Progenitor cell of endocrine pancreas (in vitro differentiated cells): ENCODE measurements at places on chromosomes 16 and 17. TPM values are rescaled to one million over a fixed set of nuclear protein-coding genes. Genes with fewer than 3 reads are reported as not detected.

GRCh38 chr17:8946476-8946875 is 19.0 kb downstream of the PIK3R5 start:
- no peak for DNase-seq
- H3K27me3 ChIP-seq = peaks cover 33% of the 10 kb centered on the region
- no peaks in the 10 kb centered on the region for H3K36me3 ChIP-seq
- no peak overlapping the region for H3K4me3 ChIP-seq
- H3K27ac ChIP-seq = no peak overlapping the region

DNA sequence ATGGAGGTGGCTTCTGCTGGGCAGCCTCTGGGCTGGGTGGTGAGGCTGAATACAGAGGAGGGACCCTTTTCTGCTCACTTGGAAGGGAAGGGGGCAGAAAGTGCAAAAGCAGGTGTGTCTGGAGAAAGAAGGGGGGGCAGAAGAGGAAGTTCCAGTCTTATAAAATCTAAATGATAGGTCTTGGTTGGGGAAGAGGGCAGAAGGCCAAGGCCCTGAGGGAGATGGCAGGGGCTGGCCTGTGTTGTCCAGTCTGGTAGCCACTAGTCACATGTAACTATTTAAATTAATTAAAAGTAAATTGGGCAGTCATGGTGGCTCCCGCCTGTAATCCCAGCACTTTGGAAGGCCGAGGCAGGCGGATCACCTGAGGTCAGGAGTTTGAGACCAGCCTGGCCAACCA is 2.5 kb upstream of the CAMKK1 start:
- DNase-seq = no peak
- H3K4me1 ChIP-seq = peaks cover 6% of the 10 kb centered on the region
- no peaks in the 10 kb centered on the region for H3K36me3 ChIP-seq
- H3K27me3 ChIP-seq = peaks cover 27% of the 10 kb centered on the region
- H3K4me3 ChIP-seq = no peak overlapping the region

CCL4 gene
- not detected in 2 replicates for total RNA-seq

GRCh38 chr17:59234631-59235030 is 14.3 kb downstream of the GDPD1 start:
- H3K27me3 ChIP-seq = no peaks in the 10 kb centered on the region
- H3K27ac ChIP-seq = no peak overlapping the region
- DNase-seq = no peak
- no peaks in the 10 kb centered on the region for H3K36me3 ChIP-seq
- no peaks in the 10 kb centered on the region for H3K4me1 ChIP-seq
- no peak overlapping the region for H3K4me3 ChIP-seq

GRCh38 chr16:67105881-67106280 is 3.9 kb upstream of the PHAF1 start:
- H3K4me1 ChIP-seq = peaks cover 10% of the 10 kb centered on the region
- H3K27ac ChIP-seq = peak overlapping the region; percentile 25

- H3K27ac ChIP-seq = no peak overlapping the region
- H3K36me3 ChIP-seq = no peaks in the 10 kb centered on the region
- DNase-seq = no peak
- H3K4me1 ChIP-seq = peaks cover 11% of the 10 kb centered on the region
These were observed 246.6 kb upstream of the MAF start for GRCh38 chr16:79847101-79847500.

PERCC1 gene
- 7.1 and 7.6 TPM in 2 replicates for total RNA-seq

DNA sequence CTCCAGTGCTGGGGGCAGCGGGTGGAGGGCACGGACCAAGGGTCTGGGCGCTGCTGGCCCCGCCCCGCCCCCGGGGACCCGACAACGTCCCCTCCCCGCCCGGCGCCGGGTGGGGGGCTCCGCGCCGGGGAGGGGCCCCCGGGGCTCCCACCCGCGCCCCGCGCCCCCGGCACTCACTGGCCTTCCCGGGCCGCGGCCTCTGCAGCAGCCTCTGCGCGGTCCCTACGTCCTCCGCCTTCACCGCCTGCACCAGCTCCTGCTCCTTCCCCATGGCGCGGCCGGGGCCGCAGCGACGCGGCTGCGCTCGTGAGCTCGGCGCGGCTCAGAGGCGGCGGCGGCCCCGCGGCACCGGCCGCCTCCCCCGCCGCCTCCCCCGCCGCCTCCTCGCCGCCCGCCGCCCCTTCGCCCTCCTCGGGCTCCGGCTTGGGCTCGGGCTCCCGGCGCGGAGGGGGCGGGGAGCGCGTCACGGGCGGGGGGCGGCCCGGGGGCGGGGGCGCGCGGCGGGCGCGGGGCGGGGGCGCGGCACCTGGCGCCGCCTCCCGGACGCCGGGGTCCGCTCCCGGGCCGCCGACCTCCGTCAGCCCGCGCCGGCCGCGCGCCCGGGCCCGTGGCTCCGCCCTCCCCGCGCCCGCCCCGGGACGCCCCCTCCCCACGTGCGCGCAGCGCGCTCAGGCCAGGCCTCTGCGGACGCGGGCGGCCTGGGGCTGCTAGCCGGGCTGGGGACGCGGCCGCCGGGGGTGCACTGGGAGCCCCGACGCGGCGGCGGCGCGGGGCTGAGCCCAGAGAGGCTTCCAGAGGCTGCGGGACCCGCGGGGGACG is at the start of gene CASKIN1:
Gene CASKIN1 (minus strand): TSS at position 444 of the 819 bp plus-strand sequence. CDS start 173 bp downstream, at position 271.
- DNase-seq = no peak
- H3K27me3 ChIP-seq = peaks cover 35% of the 10 kb centered on the region
- no peak within 1 kb of the TSS for H3K27ac ChIP-seq
- peaks cover 3% of the 10 kb centered on the region for H3K4me1 ChIP-seq
- H3K4me3 ChIP-seq = peak within 1 kb of the TSS; percentile 63

DNA sequence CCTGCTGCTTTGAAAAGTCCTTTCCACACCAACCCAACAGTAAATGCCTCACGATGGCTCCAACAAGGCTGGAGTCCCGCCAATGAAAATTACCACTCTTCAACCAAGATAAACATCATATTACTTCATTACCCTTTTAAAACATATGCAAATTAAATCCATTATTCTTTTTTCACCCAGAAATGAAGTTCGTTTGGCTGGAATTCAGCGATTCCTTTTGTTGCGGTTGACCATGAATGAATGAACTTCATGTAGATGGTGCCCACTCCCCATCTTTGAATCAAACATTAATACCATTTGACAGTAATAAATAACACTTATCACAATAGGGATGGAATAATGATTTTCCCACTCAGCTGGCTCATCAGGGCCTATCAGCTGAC is 211.5 kb upstream of the TOX3 start:
- H3K27ac ChIP-seq = no peak overlapping the region
- no peaks in the 10 kb centered on the region for H3K27me3 ChIP-seq
- H3K4me1 ChIP-seq = no peaks in the 10 kb centered on the region
- no peaks in the 10 kb centered on the region for H3K36me3 ChIP-seq

NAE1 gene
- total RNA-seq = 114 and 117 TPM in 2 replicates

TMEM100 gene
- total RNA-seq = 1.1 and 1.2 TPM in 2 replicates

- peak; percentile 51 for DNase-seq
- H3K27ac ChIP-seq = peak within 1 kb of the TSS; percentile 99
- no peaks in the 10 kb centered on the region for H3K27me3 ChIP-seq
- H3K36me3 ChIP-seq = no peaks in the 10 kb centered on the region
These were observed at the start of gene QPRT for GRCh38 chr16:29678691-29679267. Gene QPRT (plus strand): TSS chr16:29679180. CDS start chr16:29679198, 18 bp downstream.

DNA sequence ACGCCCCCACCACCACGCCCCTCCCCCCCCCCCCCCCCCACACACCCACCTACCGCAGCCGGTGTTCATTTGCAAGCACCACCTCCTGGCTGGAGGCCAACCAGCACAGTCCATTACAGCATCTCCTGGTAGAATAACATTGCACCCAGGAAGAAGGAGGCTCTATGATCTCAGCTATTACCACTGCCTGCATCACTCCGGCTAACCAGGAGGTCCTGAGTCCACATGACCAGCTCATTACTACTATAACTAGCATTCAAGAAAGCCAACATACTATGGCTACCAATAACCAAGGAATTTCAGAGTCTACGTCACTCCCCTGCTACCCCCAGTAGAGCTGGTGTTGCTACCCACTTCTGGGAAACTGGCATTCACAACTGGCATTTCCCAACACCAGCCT is 81.1 kb upstream of the ALOX12 start:
- no peak overlapping the region for H3K27ac ChIP-seq
- H3K4me3 ChIP-seq = no peak overlapping the region
- peaks cover 35% of the 10 kb centered on the region for H3K27me3 ChIP-seq
- peaks cover 6% of the 10 kb centered on the region for H3K36me3 ChIP-seq
- DNase-seq = no peak

ITGB3 gene
- not detected in 2 replicates for total RNA-seq

- no peak for DNase-seq
- H3K4me1 ChIP-seq = peaks cover 7% of the 10 kb centered on the region
- H3K4me3 ChIP-seq = no peak overlapping the region
- no peaks in the 10 kb centered on the region for H3K36me3 ChIP-seq
These were observed 574.6 kb upstream of the HSBP1 start for GRCh38 chr16:83233153-83233552.

- peaks cover 18% of the 10 kb centered on the region for H3K4me1 ChIP-seq
- no peak for DNase-seq
- peaks cover 2% of the 10 kb centered on the region for H3K36me3 ChIP-seq
- H3K27ac ChIP-seq = no peak overlapping the region
These were observed 5.9 kb downstream of the SLC16A5 start for GRCh38 chr17:75093548-75094158.

C16orf95 gene
- 4.7 and 5.5 TPM in 2 replicates for total RNA-seq

DNA sequence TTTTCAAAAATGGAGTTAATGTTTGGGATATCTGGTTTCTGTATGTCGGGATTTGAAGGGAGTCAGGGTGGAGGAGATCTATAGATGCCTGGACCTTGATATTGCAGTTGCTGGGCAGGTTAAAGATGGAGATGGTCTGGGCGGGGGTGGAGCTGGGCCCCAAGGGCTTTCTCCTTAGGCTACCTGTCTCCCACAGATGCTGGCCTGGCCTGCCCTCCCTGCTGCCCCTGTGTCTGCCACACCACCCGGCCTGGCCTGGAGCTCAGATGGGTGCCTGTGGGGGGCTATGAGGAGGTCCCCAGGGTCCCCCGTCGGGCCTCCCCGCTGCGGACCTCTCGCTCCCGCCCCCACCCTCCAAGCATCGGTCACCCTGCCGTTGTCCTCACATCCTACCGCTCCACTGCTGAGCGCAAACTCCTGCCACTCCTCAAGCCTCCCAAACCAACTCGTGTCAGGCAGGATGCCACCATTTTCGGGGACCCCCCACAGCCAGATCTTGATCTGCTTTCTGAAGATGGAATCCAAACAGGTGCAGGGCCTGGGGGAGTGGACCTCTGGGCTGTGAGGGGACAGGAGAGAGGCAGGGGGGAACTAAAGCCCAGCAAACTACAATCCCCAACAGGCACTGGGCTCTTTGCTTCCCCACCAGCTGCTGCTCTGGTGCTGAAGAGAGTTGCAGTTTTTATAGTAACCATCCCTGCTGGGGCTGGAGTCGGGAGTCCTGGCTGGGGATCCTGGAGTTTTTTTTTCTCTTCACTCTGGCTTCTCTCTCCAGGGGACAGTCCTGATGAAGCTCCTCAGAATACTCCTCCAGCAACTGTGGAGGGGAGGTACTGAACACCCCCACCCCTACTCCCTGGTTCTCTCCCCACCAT is 2.9 kb downstream of the ARHGEF15 start:
- no peak for DNase-seq
- H3K4me3 ChIP-seq = no peak overlapping the region
- H3K4me1 ChIP-seq = peaks cover 19% of the 10 kb centered on the region
- H3K27ac ChIP-seq = no peak overlapping the region

MYADML2 gene
- total RNA-seq = not detected in 2 replicates

GRCh38 chr17:66829386-66829864 is 5.5 kb upstream of the CACNG5 start:
- H3K27ac ChIP-seq = no peak overlapping the region
- H3K36me3 ChIP-seq = no peaks in the 10 kb centered on the region
- peaks cover 3% of the 10 kb centered on the region for H3K4me1 ChIP-seq
- peaks cover 44% of the 10 kb centered on the region for H3K27me3 ChIP-seq

GRCh38 chr16:60225541-60225940 is 1491.4 kb upstream of the GOT2 start:
- H3K36me3 ChIP-seq = no peaks in the 10 kb centered on the region
- H3K27ac ChIP-seq = peak overlapping the region; percentile 83
- no peak for DNase-seq

DNA sequence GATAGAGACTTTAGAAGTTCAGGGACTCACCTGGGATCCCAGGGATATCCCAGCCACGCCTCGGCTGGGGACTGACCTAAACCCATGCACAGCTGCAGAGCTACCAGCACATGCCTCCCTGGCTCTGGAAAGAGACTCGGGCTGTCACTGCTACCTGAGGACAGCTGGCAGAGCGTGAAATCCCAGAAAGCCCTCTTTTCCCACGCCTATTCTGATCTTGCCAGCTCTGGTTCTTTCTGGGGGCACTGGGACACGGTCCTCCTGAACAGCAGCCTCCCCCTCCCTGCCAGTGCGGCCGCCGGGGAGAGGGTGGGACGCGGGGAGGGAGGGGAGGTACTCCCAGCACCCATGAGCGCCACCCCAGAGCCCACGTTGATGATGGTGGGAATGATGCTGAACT is 10.8 kb downstream of the P2RX5 start:
- DNase-seq = no peak
- H3K4me3 ChIP-seq = no peak overlapping the region
- no peaks in the 10 kb centered on the region for H3K36me3 ChIP-seq
- no peak overlapping the region for H3K27ac ChIP-seq
- no peaks in the 10 kb centered on the region for H3K4me1 ChIP-seq
- peaks cover 12% of the 10 kb centered on the region for H3K27me3 ChIP-seq

DNA sequence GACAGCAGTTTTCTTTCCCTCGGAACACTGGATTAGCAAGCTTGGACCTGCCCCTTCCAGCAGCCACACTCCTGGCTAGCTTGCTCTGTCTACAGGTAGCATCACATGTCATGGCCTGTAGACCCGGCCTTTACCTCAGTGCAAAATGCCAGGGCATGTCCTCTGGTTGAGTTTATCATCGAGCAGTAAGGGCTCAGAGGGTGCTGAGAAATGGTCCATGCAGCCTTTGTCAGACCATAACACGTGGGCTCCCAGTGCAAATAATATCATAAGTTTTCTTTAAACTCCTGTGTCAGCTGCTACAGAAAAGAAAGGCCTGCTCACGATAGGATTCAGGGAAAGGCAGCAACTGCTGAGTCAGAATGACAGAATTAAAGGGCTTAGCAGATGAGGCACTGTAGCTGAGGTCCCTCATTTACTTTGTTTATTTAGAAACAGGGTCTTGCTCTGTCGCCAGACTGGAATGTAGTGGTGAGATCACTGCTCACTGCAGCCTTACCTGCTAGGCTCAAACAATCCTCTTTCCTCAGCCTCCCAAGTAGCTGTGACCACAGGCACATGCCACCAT is 8.0 kb upstream of the GNA13 start:
- peak overlapping the region; percentile 59 for H3K27ac ChIP-seq
- H3K4me3 ChIP-seq = no peak overlapping the region
- DNase-seq = no peak
- H3K27me3 ChIP-seq = peaks cover 3% of the 10 kb centered on the region
- H3K36me3 ChIP-seq = no peaks in the 10 kb centered on the region
- peaks cover 12% of the 10 kb centered on the region for H3K4me1 ChIP-seq

OR1F1 gene
- not detected in 2 replicates for total RNA-seq

SRCAP gene
- 103 and 104 TPM in 2 replicates for total RNA-seq

- H3K27me3 ChIP-seq = no peaks in the 10 kb centered on the region
- H3K27ac ChIP-seq = peak overlapping the region; percentile 65
- H3K36me3 ChIP-seq = no peaks in the 10 kb centered on the region
- H3K4me3 ChIP-seq = no peak overlapping the region
These were observed 64.2 kb downstream of the PITPNC1 start for GRCh38 chr17:67441052-67441895.
